ENCODE measurements at places on chromosomes 6 and 20. TPM values are rescaled to one million over a fixed set of nuclear protein-coding genes. Genes with fewer than 3 reads are reported as not detected.

APOBEC2 gene
- polyA plus RNA-seq = 1.0 TPM

F13A1 gene
- polyA plus RNA-seq = 38.2 TPM

MBOAT1 gene
- polyA plus RNA-seq = 19.4 TPM

HRH3 gene
- polyA plus RNA-seq = not detected

DNA sequence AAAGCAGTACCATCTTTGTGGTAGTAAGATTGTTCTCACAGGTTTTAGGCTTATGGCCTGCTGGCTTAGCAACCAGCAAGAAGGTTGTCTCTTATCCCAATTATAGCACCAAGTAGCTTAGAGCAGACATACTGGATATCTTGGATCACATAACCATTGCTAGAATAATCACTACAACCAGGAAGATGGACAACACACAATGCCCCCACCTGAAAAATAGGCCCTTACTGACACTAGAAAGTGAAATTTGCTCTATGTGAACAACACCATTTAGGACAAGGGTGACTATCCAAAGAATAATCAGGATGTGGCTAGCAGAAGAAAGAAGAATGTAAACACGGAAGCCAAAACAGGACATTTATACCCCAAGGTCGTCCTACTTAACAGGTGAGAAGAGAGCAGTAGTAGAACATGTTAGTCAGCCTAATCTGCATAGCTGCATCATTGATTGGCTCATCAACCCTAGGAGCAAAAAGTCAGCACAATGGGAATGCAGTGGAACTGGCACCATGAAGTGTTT lies 172.7 kb upstream of the MARCKS start:
- H3K36me3 ChIP-seq = no peaks in the 10 kb centered on the region
- H3K27me3 ChIP-seq = no peaks in the 10 kb centered on the region
- no peak overlapping the region for H3K4me3 ChIP-seq
- DNase-seq = no peak

DNA sequence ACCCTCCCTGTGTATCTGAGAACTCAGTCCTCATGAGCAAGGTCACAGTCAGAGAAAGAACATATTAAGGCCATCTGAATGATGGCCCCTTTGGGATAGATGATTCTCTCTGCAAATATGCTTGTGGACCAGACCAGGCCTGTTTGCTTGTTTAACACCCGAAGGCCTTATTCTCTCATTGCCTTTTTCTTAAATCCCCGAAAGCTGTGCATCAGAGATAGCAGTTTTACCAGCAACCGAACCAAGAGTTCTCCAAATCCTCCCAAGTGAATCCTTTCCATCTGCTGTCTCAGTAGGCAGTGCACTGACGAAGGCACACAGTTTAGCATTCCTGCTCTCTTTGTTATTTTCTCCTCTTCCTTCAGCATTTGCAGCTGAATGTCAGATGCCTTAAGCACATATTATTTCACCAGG lies 79.8 kb downstream of the TRMT6 start:
- no peaks in the 10 kb centered on the region for H3K27me3 ChIP-seq
- H3K4me3 ChIP-seq = no peak overlapping the region
- no peaks in the 10 kb centered on the region for H3K36me3 ChIP-seq
- no peak for DNase-seq
- H3K27ac ChIP-seq = no peak overlapping the region

DNA sequence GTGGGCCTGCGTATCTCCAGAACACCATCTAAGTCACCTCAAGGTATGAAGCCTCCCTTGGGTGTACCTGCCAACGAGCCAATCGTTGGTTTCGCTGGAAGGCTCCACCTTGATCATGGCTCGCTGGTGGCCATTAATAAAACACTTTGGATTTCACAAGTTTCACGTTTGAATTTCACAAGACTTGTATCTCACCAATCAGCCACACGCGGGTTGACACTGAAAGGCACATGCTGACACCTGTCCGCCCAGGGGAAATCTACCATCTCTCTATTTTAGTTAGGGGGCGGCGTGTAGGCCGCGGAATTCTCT lies 586 bp upstream of the HMGA1 start:
- H3K36me3 ChIP-seq = no peaks in the 10 kb centered on the region
- peak overlapping the region; percentile 88 for H3K27ac ChIP-seq
- no peak for DNase-seq
- H3K27me3 ChIP-seq = no peaks in the 10 kb centered on the region

DNA sequence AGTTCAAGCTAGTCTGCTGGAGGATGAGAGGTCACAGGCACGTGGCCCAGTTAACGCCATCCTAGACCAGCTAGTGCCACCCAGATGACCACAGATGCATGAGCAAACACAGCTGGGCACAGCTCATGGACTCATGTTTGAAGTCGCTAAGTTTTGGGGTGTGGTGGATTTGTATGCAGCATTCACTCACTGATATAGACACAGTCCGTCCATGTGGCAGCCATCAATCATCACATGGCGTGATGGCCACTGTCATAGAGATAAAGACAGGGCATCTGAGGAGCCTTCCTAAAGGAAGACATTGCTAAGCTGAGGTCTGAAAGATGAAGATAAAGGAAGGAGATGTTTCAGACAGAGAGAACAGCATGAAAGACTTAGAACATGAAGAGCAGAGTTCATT lies 154.4 kb upstream of the JAG1 start:
- H3K27me3 ChIP-seq = no peaks in the 10 kb centered on the region
- H3K36me3 ChIP-seq = no peaks in the 10 kb centered on the region
- H3K27ac ChIP-seq = no peak overlapping the region
- no peaks in the 10 kb centered on the region for H3K4me1 ChIP-seq
- no peak for DNase-seq

DNA sequence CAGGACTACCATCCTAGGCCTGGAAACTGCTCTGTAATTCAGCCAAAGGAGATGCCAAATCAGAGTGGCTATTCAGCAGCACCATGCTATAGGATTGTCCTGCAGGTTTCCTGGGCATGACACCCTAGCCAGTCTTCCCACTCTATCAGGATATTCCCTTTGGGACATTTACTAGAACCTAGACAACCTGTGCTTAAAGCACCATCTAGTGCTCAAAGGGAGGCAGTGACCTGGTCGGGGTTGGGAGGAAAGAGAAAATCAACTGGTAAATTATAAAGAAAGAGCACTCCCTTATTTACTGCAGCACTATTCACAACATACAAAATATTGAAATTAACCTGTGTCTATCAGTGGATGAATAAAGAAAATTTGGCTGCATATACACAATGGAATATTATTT lies 67.2 kb upstream of the SMLR1 start:
- H3K27me3 ChIP-seq = no peaks in the 10 kb centered on the region
- H3K4me3 ChIP-seq = no peak overlapping the region
- no peak overlapping the region for H3K27ac ChIP-seq
- H3K36me3 ChIP-seq = no peaks in the 10 kb centered on the region
- no peaks in the 10 kb centered on the region for H3K4me1 ChIP-seq
- no peak for DNase-seq

GRCh38 chr20:4875578-4876067 lies 125.7 kb downstream of the SLC23A2 start:
- DNase-seq = no peak
- H3K36me3 ChIP-seq = peaks cover 51% of the 10 kb centered on the region
- H3K27ac ChIP-seq = no peak overlapping the region

DNA sequence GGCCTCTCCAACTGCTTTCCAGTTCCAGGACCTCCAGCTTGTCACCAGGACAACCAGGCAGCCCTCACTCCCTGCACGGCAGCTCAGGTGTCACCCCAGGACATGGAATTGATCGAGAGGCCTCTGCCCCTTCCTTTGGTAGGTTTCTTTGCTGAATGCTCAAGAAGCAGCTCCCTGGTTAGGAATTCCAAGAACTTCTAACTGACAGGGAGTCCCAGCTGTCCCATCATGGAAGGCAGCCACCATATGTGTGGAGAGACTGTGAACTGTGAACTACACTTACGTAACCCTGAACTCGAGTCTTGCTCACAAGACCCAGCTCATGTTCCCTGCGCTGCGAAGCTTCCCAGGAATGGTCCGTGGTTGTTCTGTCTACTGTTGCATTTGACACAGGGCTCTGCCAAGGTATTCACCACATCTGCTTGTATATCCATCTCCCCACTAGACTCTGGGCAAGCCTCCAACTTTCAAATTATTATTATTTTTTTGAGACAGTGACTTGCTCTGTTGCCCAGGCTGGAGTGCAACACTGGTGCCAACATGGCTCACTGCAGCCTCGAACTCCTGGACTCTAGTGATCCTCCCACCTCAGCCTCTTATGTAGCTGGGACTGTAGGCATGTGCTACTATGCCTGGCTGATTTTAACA lies 35.7 kb downstream of the MGME1 start:
- H3K27me3 ChIP-seq = no peaks in the 10 kb centered on the region
- no peak for DNase-seq
- H3K27ac ChIP-seq = no peak overlapping the region
- no peak overlapping the region for H3K4me3 ChIP-seq
- H3K4me1 ChIP-seq = peaks cover 5% of the 10 kb centered on the region

All from left lung (tissue), 14 donors.